H54 (cell line): ENCODE measurements at places on chromosomes 12 and 14.

GRCh38 chr14:104776961-104777807, 18.4 kb downstream of the AKT1 start:
- no peak for DNase-seq

DNA sequence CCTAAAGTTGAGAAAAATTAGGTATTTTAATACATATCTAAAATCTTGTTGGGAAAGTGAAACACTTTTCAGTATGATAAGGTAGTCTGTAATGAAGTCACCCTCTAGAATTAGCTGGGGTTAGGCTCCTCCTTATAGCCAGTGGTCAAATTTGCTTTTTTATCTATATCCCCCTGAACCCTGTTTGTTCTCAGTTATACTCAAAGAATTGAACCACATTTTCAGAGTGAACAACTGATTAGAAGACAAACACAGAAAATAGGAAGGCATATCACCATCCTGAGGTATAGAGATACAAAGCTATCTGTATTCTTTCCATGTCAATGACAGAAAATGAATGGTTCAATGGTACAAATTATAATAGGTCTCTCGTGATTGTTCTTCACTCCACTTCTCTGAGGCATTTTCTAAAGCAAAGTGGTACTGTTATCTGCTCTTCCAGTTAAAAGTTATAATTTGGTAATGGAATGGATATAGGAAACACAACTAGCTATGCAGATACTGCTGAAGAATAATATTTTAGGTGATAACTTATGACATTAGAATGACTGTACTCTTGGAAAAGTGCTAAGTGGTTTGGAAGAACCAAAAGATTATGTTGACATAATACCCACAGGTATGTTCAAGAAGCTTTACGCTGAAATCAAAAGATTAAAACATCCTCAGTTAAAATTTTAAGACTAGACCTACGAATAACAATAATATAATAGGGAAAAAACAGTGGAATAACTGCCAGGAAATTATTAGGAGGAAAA, 27.6 kb downstream of the WASHC3 start:
- no peak for DNase-seq

DNA sequence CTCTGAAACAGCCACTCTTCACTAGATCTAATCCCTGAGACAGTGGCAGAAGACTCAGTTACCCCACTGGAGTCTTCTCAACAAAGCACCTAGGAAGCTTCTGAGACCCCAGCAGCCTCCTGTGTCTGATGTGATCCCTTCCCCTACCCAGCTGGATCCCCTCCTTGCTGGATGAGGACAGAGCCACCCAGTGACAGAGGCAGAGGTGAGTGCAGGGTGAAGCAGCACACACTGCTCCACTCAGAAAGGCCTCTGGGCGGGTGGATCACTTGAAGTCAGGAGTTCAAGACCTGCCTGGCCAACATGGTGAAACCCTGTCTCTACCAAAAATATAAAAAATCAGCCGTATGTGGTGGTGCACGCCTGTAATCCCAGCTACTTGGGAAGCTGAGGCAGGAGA, 2.7 kb downstream of the SPRYD3 start:
- no peak for DNase-seq

- no peak for DNase-seq
Measured at GRCh38 chr12:14417715-14418114, 52.2 kb downstream of the ATF7IP start.

DNA sequence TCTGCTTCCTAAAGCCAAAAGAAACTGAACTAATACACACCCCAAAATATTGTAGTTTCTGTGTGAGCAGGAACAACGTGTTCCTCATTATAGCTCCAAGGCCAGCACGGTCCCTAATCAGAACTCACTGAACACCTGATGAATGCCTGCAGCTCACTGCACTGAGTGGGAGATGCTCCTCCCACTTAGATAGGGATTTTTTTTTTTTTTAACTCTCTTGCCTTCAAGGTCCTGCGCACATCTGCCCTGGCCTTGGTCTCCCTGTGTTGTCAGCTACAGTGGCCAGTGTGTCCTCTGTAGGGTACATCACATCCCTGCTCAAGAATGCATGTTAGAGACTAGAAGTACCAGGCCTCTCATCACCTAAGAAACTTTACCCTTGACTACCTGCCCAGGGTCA, 44.3 kb upstream of the TMPO start:
- DNase-seq = no peak

GRCh38 chr14:75428230-75429104, 645 bp downstream of the JDP2 start:
- DNase-seq = peak; percentile 35

DNA sequence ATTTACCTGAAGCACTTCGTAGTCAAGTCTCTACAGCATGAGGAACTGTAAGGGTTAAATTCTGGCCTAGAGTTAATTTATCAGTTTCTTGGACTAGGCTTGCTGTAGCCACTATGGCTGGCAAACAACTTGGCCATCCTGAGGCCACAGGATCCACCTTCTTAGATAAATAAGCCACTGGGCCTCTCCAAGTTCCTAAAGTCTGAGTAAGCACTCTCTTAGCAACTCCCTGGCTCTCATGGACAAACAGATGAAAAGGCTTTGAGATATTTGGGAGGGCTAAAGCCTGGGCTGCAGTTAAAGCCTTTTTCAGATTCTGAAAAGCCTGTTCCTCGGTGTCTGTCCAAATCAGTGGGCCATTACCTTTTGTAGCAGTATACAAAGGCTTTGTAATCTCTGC, 675.0 kb downstream of the TMEM121 start:
- no peak for DNase-seq

DNA sequence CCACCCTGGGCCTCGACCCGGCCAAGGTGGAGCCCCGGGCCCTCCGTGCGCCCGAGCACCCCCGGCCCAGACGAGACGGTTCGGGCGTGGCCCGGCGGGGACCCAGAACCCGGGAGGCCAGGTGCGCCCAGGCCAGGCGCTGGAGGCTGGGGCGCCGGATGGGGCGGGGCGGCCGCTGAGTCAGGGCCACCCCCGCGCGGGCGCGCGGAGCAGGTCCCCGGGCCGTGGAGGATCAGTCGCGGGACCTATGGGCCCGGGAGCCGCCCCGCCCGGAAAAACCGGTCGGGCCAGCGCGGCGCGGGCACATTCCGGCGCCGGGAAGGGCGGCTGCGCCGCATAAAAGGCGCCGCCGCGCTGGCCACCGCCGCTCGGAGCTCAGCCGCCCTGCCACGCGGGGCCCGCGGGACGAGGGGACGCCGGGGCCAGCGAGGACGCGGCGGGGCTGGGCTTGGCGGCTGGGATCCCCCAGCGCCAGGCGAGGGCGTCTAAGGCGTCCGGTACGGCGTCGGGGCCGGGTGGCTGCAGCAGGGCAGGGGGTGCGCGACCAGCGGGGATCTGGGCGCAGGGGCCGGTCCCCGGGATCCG, 21.5 kb upstream of the KIF26A start:
- DNase-seq = no peak

GRCh38 chr12:128442096-128442495, 175.1 kb downstream of the TMEM132C start:
- DNase-seq = no peak

- no peak for DNase-seq
Measured at GRCh38 chr14:32602699-32603098, 273.6 kb downstream of the AKAP6 start.

GRCh38 chr12:123267991-123268843, 3.4 kb downstream of the CDK2AP1 start:
- DNase-seq = no peak

DNA sequence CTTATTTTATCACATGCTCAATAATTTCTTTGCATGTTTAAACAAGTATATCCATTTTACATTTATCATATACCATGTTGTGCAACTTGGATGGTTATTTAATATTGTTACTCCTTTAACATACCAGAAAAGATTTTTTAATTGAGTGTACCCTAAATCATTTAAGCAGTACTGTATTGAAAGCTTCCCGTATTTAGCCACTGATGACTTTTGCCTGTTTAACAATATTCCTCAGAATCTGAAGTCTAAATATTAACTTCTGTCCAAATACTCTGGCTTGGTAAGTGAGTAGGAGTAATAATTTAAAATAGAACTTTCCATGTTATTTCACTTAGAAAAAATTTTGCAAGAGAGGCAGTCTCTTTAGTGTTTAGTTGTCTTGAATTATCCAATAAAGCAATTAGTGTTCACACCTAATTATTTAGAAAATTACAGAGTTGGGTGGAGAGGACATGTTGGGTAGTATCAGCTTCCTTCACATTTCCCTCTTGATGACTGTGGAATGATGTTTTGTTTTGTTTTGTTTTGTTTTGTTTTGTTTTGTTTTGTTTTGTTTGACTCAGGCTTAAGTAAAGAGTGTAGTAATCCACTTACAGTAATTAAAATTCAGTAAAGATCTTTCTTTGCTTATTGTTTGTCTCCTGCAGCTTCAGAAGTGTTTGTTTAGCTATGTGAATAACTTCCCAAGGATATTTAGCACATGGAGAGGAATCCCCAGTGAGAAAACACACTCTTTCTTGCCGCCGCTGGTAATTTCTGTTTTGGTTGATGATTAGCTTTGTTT, 59.5 kb downstream of the DAAM1 start:
- DNase-seq = no peak

DNA sequence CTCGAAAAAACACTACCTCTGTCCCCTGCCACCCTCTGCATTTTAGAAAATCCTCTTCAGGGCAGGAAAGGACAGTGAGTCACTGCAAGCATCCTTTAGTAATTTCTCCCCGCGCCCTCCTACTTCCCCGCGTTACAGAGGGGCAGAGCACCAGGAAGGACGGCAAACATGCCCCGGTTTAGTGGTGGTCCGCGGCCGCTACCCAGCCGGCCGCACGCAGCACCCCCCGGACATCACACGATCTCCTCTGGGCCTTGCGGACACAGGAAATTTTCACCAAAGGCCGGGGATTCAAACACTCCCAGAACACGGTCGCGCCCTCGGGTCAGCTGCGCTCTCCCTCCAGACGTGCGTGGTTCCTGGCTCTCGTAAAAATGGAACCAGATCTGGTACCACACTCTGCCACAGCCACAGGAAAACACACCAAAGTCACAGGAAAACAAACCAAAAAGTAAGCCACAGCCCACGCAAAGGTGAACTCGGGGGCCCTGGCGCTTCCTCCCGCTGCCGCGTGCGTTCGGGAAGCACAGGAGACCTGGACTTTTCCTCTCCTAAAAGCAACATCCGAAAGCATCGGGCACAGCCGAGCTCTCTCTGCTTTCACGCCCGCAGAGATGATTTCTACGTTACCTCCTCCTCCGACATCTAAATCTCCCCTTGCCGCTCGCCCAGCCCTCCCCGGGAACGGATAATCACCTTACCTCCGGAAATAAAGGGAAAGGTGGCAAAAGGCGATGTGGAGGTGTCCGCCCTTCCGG, 839 bp downstream of the SLC38A1 start:
- DNase-seq = no peak

DNA sequence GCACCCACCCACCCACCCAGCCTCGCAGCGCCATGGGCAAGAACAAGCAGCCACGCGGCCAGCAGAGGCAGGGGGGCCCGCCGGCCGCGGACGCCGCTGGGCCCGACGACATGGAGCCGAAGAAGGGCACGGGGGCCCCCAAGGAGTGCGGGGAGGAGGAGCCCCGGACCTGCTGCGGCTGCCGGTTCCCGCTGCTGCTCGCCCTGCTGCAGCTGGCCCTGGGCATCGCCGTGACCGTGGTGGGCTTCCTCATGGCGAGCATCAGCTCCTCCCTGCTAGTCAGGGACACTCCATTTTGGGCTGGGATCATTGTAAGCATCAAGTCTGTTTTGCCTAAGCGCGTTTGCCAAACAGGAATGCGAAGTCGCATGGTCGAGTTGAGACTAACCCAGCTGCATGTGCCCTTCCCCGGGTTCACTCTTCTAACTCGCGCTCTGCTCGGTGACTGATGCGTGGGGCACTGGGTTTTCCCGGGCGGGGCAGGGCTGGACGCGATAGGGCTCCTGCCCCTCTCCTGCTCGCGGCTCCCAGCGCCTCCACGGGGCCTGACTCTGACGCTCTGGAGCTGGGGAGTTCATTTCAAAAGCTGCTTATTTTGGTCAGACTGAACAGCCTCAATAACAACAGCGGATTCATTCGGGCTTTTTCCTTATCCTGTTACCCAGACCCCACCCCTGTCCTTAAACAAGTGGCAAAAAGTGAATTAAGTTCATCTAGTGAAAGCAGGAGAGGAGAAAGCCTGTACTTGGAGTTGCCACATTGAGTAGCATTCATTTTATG, 458 bp downstream of the SSPN start:
- DNase-seq = peak; percentile 30

GRCh38 chr12:83313322-83313721, 626.6 kb downstream of the TMTC2 start:
- DNase-seq = no peak

GRCh38 chr14:91942128-91942527, 5.4 kb downstream of the FBLN5 start:
- no peak for DNase-seq

DNA sequence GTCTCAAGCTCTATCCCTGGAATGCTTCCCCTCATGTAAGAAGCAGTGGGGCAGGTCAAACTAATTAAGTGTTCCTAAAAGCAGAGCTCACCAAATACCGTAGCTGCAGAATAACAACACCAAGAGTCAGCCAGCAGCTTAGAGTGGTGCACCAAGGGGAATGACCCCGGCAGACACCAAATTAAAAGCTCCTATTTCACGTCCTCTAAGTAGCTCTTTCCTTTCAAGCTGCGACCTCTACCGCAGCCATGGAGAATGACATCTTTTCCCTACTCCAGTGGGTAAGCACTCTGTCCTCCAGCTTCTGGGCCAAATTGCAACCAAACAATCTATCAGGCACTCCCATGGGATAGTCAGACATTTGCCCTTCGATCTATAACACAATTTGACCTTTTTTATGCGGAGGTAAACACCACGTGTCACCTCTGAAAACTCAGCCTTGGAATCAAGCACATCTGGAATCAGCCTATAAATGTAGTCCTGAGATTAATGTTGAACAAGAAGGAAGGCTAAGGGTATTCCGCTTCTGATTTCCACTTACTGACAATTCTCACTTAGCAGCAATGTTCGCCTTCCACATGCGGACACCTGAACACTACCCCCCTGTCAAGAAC, 67.6 kb upstream of the CDKN3 start:
- DNase-seq = peak; percentile 26

DNA sequence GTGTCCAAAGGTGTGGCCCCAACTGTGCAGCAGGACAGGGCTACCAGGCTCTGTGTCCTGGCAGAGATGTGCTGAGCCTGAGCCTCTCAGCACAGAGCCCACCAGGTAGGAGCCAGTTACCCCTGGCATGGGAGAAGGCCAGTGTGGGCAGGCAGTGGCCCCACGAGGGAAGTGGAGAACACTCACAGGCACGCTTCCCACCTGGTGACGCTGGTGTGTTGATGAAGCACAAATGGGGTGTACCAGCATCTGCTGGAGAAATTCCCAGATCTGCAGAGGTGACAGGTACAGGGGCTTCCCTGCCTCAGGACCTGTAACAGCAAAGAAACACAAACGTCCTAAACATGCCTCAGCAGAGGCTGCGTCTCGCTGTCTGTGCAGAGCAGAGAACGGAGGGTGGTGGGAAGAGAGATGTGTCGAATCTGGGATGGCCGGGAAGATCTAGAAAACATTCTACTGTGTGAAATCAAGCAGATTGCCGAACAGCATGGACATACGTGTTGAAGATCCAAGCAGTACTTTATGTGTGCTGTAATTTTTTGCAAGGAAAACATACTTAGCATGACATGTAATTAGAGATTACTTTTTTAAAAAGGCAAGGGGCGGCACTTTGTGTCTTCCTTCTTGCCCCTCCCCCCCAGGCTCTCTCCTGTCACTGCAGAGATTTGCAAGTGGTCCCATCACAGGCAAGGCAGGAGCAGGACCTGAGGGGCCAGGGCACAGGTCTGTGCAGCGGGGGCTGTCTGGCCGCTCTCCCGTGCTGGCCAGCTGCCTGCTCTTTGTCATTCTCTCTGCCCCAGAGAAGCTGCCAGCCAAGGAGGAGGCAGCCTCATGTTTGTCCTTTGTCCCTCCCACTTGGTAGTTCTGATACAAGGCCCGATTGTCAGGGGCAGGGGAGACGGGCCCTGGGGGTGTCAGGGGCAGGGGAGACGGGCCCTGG, 17.3 kb downstream of the HIP1R start:
- no peak for DNase-seq

- peak; percentile 76 for DNase-seq
Measured at GRCh38 chr14:104150136-104151025, 12.0 kb downstream of the KIF26A start.
